Activated naive CD4-positive, alpha-beta T cell (primary cell): ENCODE measurements at places on chromosomes 2 and 18.

DNA sequence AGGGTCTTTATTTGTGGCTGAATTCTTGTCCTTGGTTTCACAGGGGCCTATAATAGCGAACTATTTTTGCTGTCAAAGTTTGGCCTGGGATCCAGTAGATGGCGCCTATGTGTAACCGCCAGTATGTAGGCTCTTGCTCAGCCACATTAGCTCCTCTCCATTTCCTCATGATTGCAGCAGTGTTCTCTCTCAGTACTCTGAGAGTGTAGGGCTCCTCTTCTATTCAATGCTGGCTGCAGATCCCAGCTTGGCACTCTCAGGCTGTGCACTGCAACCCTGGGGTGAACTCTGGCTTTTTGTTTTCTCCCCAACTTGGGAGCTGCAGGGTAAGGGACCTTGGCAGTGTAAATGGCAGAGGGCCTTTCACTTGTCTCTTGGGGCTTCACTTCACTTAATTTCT is 344.6 kb upstream of the CHAC2 start:
- no peak for DNase-seq

DNA sequence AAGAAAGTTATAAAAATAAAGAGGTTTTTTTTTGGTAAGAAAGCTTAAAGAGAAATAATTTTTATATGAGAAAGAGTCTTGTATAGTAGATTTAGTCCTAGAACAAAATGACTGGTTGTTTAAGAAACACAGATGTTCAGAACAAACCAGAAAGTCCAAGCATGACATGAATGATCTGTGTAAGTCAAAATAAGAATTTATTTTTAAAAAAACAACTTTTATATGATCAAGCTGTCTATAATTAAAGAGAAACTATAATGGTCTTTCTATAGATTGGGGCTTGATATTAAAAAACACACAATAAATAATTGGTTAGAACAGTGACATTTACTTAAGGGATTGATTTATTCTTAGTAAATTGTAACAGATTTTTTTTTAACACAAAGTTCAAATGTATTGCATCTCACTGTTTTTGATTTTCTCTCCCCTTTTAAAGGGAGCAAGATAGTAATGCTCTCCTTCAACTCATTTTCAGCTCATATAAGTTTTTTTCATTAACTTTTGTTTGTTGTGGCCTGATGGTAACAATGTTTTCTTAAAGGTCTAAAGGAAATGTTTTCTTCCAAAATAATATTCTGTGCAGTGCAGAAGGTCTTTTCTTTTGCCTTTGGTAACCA is 1256.8 kb downstream of the LRP1B start:
- no peak for DNase-seq

- no peak for DNase-seq
Measured at GRCh38 chr2:15018814-15019213, 386.3 kb downstream of the LRATD1 start.

DNA sequence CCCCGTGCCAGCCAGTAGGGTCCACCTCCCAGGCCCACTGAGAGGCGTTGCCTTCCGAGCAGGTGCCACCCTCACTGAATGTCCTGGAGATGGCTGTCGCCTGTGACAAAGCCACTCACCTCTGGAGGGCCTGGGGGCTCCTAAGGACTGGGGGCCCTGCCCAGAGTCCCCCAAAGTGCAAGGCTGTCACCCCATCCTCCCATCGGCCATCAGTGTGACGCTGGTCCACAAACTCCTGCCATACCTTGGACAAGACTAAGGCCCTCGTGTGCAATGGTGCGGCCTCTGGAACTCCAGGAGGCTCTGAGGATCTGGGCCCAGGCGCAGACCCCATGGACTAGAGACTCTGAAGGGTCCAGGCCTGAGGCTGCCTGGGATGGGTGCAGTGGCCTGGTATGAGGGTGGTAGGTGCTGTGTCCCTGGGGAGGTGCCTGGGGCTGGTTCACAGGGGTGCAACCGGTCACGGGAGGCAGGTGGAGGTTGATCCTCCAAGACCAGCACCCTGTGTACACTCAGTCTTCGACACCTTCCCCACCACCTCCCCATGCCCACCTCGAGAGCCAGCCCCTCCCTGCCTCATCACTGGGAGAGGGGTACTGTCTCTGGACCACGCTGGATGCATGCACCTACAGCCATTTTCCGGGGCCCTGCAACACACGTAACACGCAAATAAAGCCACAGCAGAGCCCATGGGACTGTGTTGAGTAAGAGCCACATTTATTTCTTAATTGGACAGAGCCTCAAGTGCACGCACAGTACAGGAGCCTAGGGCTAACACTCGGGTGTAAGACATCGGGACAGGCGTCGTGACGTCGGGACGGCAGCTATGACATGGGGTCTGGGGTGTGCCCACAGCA is 21.6 kb downstream of the AQP12A start:
- no peak for DNase-seq

DNA sequence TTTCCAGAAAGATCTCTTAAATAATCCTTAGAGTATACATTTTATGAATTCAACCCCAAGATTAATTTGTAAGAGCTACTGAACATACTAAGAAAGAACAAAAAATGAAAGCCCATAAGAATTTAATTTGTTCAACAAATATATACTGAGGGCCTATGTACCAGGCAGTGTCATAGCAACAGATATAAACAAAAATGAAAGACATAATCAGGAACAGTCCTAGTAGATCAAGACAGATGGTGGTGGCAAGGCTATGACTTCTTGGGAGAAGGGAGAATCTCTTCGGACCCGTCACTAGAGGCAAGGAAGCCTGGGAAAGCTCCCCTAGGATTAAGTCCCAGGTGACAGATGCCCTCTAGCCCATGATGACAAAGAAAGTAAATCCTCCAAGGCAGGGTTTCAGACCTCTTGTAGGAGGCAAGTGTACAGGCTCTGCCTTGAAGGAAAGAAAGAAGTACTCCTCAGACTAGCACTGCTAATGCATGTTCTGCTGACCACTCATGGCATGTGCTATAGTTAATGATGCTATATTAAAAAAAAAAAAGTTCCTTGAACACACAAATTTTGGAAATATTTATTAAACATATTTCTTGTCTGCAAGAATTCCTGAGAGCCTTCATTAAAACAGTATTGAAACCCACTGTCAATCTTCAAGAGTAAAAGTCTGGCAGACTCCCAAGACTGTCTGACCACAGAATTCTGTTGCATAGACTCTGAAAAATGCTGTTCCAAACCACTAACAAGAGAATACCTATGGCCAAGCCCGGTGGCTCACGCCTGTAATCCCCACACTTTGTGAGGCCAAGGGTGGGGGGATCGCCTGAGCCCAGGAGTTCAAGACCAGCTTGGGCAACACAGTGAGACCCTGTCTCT is 31.5 kb downstream of the NOL10 start:
- no peak for DNase-seq

DNA sequence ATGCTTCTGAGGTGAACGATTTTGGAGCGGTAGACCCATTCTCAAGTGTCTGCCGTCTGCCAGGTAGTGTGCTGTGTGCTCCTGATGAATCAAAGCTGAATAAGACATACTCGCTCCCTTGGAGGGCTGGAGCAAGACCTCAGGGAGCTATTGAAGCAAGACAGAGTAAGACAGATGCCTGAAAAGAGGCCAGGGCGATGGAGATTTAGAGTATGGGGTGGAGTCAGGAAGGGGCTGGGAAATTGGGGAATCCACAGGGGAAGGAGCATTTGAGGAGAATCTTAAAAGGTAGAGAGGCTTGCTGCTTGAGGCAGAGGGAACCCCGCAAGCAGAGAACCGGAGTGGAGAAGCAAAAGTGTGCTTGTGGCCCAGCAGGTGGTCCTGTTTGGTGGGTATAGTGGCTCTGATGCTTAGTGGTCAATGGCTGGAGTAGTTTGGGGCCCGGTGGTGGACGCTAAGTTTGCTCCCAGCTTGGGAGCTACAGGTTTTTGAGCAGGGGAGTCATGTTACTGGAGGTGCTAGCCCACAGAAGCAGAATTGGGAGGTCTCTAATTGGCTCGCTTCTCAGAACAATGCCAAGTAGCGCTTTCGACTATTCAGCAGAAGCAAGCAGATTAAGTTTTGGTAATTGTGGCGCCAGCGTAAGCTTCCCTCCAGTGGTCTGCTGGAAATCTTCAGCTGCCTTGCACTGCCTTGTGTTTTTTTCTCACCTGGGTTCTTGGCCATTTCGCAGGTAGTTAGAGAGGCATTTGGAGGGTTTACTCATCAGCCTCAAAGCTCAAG is 2.0 kb downstream of the CNNM4 start:
- no peak for DNase-seq

- DNase-seq = no peak
Measured at GRCh38 chr18:78436110-78436509, 543.5 kb upstream of the SALL3 start.

DNA sequence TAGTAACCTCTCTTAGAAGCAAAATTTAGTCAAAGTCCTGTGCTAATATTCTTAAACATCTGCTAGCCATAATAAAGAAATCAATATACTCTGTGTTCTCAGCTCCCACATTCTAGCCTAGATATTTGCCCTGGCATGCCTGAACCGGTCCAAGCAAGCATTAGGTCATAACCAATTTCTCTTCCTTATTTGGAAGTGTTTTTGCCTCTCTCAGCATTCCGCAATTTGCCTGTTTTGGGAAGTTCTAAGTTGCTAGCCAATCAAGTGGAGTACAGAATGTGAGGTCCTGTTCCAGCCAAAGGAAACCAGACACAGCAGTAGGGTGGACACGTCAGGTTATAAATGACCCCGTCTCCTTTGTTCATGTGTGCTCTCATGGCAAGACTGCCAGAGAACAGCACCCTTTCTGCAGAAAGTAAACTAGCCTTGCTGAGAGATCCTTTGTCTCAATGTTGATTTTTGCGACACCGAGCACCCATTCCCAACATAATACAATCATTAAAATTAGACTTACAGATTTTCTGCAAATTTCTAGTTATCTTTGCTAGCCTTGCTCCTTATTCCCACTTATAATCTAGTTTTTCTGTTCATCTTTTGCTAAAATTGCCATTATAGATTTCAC is 13.0 kb upstream of the SULT1C4 start:
- DNase-seq = no peak

DNA sequence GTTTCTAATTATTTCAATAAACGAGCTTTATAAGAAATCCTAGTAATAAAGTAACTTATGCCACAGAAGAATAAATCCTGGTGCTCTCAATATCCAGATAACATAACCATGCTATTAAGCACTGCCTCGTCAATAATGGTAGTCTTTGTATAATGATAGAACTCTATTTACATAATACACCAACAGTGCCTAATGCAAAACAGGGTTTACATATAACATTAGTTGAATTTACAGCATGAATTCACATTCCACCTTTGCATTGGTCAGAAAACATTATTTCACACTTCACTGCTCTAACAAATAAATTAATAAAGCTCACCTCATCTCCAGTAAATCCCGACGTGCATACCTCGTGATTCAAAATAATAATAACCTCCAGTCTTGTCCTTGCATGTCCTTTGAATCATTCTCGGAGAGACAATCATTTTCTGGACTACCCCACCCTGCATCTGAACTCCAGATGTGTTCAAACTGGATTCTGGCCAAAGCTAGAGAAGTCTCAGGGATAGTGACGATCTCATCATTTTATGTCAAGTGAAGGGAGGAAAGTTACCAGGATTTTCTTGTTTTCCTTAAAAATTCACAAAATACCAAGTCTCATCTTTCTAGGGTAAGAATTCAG is 189.2 kb downstream of the NCKAP5 start:
- DNase-seq = no peak

DNA sequence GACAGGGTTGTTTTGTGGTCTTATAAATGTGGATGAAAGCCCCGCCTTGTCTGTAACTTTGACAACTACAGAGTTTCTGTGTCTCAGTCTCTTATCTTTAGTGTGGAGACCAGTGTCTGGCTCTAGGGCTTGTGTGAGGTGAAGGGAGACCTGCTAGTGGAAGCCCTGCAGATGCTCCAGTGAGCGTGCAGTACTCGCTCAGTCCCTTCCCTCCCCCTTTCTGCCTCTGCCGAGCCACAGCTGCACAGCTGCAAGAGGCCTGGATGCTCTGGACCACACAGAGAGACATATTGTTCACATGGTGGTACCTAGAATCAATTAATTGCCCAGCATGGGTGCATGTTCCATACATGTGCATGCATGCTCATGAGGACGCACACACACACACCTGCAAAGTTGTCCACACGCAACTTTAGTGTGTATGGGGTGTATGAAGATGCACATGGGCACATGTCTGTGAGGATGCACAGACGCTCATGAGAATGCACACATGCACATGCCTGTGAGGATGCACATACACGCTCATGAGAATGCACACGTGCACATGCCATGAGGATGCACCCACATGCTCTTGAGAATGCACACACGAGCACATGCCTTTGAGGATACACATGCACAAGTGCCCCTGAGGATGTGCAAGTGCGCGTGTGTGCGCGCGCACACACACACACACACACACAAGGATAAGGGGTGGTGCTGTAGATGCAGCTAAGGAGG is 282.1 kb upstream of the HS6ST1 start:
- no peak for DNase-seq

GRCh38 chr2:80529466-80530165 is 225.1 kb upstream of the LRRTM1 start:
- no peak for DNase-seq

DNA sequence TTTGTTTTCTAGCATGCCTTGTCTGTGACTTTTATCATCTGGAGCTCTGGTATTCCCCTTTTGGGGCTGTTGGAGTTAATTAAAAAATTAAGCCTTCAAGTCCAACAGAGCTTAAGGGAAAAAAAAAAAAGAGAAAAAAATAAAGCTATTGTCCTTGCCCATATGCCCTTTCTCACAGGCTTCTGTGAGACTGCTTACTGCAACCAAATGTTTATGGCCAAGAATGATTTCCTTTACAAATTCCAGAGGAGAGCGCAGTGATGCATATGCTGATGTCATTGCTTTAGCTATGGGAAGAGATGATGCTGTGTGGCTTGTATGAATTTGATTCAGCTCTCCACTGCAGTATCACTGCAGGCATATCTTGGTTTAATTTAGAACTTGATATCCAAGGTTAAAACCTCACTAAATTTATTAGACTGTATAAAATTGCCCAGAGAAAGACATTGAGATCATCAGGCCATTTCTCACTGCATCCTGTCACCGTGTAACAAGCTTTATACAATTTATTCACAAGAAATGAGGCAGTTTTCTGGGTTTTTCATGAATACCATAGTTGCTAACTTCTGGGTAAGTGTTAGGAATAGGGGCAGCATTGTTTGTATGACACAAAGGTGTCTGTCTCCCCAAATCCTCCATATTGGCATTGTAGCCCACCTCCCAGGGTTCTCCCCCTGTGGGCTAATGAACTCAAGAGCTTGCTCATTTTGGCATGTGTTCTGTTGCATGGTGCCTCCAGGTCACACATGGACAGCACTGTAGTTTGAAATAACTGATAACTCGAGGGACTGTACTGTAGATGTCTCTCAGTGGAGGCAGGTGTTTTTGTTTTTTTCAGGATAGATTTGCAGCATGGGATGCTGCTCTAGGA is 85.0 kb downstream of the TANC1 start:
- DNase-seq = no peak

- DNase-seq = no peak
Measured at GRCh38 chr2:202064171-202064880, 8.7 kb upstream of the KIAA2012 start.

GRCh38 chr18:76339246-76339620 is 155.8 kb downstream of the ZNF516 start:
- no peak for DNase-seq

DNA sequence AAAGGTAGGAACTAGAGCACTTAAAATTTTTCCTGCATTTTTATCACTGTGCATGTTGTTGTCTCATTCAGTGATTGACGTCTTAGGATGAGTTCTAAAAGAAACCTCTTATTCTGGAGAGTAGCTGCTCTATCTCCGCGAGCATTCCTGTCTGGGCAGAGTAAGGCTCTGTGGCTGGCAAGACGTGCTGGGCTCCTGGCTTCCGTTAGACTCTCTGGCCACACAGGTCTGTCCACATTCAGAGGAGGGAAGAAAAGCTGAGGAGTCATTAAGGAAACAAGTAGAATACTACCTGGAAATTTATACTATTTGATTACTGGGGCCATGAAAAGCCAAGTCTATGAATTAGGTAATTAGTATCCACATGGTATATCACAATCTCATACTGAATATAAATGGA is 138.0 kb upstream of the DNMT3A start:
- no peak for DNase-seq
